ENCODE measurements at places on chromosomes 3 and 15.

DNA sequence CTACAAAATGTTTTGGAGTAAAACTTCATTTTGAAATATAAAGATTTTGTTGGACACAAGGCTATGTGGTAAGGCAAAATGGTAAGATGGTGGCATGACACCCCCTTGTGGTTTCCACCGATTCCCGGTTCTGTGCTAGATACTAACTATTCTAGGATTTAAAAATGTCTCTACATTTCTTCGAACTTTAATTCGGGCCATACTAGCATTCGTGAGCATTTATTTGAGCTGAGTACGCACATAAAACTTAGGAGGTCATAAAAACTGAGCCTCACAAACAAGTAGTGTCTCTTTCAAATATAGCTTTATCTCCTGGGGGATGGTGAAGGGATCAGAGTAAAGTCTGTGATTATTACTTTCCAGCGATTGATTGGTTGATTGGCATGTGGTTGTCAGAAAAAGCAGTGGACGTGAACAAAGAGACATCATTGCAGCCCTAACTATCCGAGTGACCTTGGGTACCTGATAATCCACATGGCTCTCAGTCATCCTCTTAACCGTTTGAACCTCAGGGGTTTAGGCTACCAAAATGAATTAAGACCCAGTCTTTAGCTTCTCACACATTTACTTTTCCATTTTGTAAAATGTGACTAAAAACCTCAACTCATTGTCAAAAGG is 1.1 kb upstream of the ZNF639 start:
- peak; percentile 31 for DNase-seq

DNA sequence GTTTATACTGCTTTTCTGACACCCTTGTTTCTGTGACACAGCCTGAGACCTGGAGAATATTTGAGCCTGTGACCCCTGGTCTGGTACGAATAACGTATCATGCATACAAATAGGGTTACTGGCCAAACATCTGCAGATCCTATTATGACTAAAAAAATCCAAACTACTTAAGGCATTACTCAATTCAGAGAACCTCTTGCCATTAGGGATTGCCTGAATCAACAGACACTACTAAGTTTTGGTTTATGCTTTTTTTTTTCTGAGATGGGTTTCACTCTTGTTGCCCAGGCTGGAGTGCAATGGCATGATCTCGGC is 35.4 kb downstream of the OSBPL10 start:
- DNase-seq, result no peak

GRCh38 chr15:63236272-63236671 is 41.1 kb upstream of the APH1B start:
- no peak for DNase-seq

DNA sequence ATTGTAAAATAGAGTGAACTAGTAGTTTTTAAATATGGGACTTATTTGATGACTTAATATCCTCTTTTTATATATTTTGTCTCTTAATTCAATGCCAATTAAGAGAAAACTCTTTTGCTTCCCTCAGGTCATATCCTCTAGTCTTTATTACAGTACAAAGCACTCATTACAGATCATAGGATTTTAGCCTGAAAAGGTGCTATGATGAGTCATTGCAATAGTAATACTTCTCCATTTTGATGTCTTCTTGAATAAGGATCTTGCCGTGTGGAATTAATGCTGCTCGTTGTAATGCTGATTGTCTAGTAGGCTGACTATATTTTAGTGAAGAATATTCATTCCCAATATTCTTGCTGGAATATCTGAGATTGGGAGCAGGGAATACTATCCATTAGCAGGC is 612.2 kb upstream of the GOLIM4 start:
- no peak for DNase-seq

DNA sequence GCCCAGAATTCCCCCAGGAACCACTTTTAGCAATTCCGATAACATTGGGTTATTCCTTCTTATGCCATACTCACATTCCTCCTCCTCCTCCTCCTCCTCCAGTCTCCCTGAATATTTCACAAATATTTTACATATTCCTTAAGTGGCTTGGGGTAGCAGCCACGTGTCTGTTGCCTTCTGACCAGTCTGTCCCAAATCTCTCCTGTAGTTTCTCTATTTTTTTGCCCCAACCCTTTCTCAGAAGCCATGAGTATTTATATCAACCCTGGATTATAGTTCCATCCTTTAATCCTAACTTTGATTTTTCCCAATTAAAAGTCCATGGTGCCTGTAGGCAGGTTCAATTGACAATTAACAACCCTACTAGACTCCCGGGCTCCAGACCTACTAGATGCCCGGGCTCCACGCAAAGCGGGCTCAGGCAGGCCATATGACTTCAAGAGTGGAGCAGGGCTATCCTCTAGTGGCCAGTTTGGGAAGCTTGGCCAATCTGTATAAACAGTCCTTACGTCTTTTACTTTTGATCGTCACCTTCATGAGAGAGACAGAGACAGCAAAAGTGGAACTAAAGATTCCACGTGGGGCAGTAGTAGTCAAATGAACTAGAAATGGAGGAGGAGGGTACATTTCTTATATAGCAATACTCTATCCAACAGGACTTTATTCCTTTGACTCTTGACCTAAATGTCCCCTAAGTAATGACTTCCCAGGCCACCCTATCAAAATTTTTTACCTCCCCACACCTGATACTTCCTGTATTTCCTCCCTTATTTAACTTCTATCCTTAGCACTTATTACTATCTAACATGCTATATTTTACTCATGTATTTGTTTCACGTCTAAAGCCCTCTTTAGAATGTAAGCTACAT is 69.7 kb downstream of the USF3 start:
- peak; percentile 58 for DNase-seq

DNA sequence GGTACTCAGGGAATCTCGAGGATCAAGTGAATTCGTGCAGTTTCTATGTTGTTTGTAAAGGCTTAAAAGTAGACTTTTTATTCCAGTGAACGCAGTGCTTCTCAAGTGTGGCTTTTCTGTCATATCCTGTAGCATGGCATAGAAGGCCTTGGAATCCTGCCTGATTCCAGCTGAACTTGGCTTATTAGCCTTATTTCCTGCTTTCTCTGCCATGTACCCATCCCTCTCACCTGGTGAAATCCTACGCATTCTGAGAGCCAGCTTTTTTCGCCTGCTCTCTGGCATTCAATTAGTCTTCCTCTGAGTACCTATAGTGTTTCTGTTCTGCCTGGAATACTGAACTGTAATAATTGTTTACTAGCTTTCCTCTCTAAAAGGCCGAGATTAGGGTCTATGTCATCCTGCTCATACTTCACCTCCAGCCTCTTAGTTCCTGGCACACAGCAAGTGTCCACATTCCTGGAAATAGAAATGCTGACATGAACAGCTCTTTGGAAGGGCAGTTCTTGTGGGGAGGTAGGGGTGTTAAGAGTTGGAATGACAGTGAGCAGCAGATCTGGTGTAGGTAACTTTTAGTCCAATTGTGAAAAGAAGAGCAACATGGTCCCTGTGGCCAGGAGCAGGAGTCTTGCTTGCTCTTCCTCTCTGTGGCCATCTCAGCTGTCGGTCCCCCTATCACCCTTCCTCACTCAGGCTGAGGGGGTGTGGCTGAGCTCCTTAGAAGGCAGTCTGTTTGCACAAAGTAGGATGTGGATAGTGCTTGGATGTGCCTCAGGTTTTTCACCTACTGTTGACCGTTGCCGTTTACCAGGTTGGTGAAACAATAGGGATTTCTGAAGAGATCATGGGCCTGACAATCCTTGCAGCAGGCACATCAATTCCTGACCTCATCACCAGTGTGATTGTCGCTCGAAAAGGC is 30.4 kb downstream of the SLC24A1 start:
- no peak for DNase-seq

GRCh38 chr3:3301476-3301875 is 122.0 kb upstream of the CRBN start:
- DNase-seq, result no peak

GRCh38 chr15:90836296-90836871 is 32.0 kb upstream of the FURIN start:
- DNase-seq, result no peak

GRCh38 chr3:190826018-190826417 is 36.5 kb downstream of the GMNC start:
- no peak for DNase-seq

DNA sequence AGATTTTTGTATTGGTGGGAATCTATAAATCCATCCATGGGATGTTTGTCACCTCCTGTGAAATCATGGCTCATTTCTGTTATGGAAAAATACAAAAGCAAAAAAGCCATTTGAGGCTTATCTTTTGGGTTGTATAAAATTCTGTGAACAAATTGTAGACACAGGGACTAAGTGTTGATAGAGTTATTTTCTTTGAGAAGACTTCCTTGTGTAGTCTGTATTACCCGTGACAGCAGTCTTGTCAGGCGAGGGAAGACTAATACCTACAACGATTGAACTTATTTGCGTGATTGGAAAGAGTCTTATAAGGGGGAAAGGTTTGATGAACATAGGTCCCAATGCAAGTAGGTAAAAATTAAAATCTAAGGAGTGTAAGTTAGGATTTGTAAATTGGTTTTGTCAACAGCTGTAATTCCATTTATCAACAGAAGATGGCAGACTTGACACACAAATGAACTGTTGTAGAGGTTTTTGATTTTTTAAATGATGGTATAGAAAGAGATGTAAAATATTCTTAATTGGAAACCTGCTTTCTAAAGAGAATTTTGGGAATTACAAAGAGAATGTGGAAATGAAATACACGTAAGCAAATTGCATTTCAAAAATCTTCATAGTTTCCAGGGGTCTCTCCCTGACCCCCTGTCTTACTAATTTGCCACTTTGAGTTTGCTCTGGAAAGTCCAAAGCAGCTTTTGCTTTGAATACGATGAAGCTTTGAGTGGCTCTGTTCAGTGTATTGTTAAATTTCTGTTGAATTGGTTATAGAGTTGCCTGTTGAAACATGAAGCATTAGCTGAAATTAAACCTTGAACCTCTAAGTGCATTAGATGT is 33.2 kb downstream of the SLC25A26 start:
- no peak for DNase-seq

GRCh38 chr3:157713101-157713500 is 209.9 kb upstream of the VEPH1 start:
- DNase-seq, result no peak

DNA sequence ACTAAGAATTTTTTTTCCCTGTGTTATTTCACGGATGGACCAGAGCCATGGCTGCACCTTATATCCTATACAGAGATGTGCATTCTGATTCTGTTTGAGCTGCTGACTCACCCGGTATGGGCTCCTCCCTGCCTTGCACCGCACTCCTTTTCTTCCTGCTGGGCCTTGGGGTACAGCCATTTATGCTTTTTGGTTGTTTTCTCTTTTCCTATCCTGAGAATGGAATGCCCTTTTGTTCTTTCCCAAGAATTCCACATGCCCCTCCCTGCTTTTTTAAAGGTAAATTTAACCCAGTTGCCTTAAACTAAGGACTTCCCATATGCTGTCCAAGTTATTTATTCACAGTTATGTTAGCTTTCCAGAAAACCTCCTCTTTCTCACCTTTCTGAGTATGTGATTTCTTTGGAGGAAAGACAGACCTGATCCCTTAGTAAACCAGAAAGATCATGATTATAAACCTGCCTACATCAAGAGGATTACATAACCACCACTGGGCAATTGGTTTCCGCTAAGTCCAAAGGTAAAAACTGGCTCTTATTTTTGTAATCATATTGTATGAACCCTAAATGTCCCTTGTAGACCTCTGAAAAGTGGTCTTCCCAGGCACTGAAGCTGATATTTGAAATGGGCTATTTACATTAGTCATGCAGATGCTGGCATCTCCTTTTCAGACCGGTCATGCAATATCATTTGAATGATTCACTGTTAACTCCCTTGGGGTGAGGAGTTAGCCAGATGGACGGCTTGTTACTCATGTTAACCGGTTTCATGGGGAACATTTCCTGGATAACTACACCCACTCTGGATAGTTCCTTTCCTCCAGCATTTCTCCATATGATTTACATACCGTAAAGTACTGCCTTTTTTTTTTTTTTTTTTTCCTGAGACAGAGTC is 45.5 kb downstream of the TMOD3 start:
- DNase-seq, result no peak

DNA sequence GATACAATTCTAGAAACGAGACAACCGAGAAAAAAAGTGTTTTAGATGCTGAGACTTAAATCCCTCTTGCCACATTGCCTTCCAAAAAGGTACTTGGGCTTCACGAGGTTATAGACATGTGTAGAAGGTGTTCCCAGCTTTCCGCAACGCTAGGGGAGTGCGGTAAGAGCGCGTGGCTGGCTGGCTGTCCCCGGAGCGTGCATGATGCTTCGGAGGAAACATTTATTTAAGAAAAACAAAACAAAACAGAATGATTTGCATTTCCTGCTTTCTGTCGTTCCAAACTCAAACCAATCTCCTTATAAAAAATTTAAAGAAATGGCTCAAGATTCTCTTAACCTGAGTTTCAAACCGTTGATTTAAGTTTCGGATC is 841 bp downstream of the SLC6A20 start:
- no peak for DNase-seq

GRCh38 chr3:196192036-196192523 is 19.1 kb downstream of the ZDHHC19 start:
- DNase-seq, result no peak

GRCh38 chr3:72786668-72787067 is 61.6 kb downstream of the SHQ1 start:
- DNase-seq, result no peak

- no peak for DNase-seq
Measured at GRCh38 chr3:17980863-17981262, 238.4 kb upstream of the TBC1D5 start.

- DNase-seq, result no peak
Measured at GRCh38 chr15:34304613-34305012, 33.0 kb downstream of the SLC12A6 start.

DNA sequence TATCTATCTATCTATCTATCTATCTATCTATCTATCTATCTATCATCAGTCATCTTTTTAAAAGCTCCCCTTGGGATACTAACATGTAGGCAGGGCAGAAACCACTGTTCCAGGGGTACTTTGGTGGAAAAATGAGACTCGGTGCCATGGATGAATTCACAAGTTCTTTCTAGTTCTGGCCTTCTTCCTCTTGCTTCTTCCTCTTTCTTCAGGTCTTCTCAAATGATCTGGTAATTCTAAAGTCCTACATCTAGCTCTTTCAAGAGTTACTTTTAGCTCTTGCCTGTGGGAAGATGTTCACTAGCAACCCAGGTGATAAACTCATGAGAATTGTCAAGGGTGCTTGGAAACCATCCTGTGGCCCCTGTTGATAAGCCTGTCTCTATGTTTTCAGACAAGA is 168.5 kb upstream of the TBC1D5 start:
- DNase-seq, result no peak

- DNase-seq, result no peak
Measured at GRCh38 chr15:99708563-99708962, 24.7 kb downstream of the LYSMD4 start.

Data from endothelial cell (in vitro differentiated cells).